ENCODE measurements at places on chromosomes 11 and 22.
A peak's percentile ranks its signal among the peaks of the same experiment; 100 is the strongest.

DNA sequence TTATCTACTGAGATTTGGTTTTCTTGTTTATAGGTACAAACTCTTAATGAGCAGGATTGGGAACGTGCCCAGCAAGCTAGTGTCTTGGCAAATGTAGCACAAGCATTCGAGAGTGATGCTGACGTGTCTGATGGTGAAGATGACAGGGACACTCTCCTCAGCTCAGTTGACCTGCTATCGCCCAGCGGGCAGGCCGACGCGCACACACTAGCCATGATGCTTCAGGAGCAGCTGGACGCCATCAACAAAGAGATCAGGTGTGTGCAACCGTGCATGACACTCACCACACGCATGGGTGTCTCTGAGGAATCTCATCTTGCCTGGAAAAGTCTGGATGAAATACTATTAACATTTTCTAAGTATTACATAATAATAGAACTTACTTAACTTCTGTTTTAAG, 54.7 kb upstream of the CTTN start:
- DNase-seq: no peak

DNA sequence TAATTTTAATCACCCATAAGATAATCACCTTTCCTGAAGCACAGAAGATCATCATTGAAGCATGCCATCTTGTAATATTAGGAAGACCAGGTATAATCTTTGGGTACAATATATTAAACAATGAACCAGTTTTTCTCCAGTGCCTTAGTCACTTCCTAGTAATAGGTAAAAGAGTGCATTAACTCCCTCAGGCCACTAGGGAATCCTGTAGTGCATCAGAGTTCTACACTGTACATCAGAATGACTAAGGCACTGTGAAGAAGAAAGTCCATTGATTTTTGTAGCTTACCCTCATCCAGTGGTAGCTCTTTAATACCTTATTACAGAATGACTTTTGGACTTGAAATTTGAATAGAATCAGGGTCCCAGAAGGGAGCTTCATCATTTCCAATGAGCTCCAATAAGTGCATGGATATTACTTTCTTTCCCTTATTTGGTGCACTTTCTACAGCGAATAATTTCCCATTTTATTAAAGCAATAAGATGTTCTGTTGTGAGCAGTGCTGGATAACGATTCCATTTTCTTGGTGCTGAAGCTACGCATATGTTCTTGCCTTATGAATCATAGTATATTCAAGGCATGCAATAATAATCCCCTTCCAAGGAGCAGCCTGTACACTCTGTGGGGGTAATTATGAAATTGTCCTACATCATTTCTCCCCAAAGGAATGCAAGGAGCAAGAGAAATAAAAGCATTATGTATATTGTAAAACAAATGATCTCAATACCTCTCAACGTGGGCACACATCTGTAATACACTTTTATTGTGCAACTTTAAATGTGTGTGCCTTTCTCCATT, 4.7 kb downstream of the C11orf87 start:
- no peak for DNase-seq

GRCh38 chr11:22828373-22828772, 1.2 kb downstream of the SVIP start:
- DNase-seq: no peak

GRCh38 chr22:33882991-33883390, 37.3 kb downstream of the LARGE1 start:
- DNase-seq: no peak

DNA sequence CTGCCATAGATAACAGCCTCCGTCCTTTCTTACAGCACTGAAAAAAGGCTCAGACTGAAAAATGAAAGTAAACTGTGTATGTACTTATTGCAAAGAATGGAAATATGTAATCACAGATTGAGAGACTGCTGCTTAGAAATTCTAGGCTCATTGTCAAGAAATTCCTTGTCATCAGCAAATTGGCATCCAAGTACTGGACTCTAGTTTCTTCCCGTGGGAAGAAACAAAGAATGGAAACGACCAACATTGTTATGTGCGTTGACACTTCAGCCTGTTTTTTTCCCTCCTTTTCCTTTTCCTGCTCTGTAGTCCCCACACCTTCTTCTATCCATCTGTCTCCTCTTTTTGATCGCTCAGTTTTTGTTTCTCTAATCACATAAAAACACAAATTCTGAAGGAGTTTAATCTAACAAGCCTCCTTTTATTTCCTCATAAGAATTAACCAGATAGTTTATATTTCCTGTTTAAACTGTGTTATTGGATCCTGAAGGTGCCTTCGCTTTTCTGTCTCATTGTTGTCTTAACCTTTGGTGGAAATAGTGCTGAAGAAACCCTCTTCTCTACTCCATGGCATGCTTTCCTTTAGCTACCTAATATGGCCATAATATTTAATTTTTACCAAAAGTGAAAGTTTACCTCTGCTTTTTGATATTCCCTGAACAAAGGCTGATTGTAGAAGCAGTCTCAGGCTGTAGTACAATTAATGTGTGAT, 20.0 kb upstream of the CASP12 start:
- DNase-seq: peak; percentile 52

GRCh38 chr11:23112987-23113886, 253.0 kb upstream of the CCDC179 start:
- peak; percentile 66 for DNase-seq

DNA sequence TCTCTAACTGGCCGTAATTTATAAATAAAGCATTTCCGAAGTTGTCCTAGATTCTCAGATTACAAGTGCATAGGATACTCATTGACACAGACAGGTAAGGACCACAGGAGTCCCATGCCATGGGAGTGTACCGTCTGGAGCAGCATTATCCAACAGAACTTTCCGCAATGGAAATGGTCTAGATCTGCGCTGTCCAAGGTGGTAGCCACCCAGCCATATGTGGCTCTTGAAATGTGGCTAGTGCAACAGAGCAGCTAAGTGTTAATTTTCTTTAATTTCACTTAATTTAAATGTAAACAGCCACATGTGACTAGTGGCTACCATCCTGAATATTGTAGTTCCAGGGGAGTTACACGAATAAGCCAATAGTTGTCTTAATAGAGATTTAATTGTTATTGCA, 71.3 kb downstream of the GALNT18 start:
- DNase-seq: peak; percentile 8

- DNase-seq: peak; percentile 24
Measured at GRCh38 chr11:35711173-35711910, 48.8 kb downstream of the TRIM44 start.

- DNase-seq: no peak
Measured at GRCh38 chr11:66907751-66908630, 50.2 kb downstream of the PC start.

DNA sequence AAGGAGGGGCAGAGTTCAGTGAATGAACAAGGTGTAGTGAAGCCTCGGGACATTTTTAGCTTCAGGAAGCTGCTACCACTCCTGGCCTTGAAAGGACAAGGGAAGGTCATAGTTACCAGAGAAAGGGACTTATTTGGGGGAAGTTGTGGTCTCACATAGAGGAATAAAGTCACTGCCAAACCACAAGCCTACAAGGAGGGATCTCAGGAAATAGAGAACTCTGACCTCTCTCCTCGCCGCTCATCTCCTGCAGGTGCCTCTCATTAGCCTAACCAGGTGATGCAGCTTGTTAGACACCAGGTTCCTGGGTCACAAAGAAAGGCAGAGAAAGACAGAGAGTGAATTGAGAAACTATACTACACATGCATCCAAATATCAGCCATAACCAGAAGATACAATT, 14.3 kb upstream of the TOLLIP start:
- DNase-seq: no peak

DNA sequence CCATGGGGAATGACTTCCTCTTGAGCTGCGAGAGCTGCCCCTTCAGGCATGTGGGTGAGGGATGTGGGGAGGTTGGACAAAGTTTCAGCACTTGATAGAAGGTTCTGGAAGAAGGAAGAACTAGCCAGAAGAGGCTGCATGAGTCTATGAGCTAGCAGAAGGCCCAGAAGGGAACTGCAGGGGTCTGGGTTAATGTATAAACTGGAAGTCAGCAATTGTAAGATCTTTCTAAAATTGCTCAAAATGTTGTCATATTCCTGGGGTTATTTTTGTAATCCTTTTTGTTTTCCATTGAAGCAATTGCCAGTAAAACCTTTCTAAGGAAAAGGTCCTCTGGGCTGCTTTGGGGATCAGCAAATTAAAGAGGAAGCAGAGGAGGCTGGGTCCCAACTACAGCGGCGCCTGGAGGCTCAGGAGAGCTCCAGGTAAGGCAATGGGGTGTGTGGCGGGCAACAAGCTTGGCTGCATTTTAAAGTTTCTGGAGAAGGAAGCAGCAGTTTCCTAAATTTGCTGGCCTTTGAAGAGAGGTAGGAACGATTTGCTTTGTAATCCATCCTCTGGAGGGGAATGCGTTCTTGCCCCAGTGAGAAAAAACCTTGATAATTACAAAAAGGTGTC, 29.2 kb downstream of the ADAMTS15 start:
- DNase-seq: peak; percentile 36

GRCh38 chr11:26761361-26761809, 39.5 kb upstream of the SLC5A12 start:
- DNase-seq: no peak

DNA sequence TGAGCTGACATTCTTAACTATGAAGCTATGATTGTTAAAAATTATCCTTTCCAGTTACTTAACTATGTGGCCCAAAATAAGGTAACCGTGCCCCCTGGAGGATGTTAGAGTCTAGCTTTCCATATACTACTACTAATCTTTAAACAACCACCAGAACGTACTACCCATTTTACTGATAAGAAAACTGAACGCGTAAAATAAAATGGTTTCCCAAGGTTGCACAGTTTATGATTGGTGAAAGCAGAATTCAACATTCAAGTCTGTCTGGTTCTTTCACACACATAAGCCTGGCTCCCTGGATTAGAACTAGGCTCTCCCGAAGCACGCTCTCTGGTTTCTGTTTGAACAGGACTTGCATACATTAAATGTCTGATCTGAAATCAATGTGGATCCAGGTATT, 437.8 kb upstream of the CCDC90B start:
- DNase-seq: peak; percentile 66

DNA sequence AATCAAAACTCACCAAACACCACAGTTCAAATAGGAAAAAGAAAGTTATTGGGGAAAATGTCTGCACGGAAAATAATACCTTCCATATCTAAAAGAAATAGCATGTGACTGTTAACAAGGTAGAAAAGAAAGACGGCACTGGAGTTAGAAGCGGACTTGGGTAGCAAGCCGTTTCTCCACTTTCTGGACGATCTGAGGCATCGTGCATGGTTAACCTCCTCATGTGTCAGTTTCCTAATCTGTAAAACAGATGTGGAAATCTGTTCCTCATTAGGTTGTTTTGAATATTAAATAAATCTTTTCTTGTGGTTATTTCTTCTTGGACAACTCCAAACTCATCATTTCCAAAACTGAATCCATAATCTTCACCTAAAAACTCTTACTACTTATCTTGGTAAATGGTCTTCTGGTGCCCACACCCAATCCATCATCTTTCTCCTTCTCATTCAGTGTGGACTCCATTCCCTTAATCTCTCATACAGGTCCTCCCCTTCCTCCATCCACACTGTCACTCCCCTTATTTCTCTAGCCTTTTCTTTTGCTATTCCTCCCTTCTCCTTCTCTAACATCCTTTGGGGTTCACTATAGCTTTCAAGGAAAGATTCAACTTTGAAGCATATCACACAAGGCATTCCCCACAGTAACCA, 53.5 kb downstream of the VSIG10L2 start:
- peak; percentile 16 for DNase-seq

- no peak for DNase-seq
Measured at GRCh38 chr11:47183031-47183856, 3.0 kb downstream of the PACSIN3 start.

GRCh38 chr11:73283276-73284000, 11.3 kb downstream of the P2RY6 start:
- DNase-seq: no peak

- no peak for DNase-seq
Measured at GRCh38 chr11:102253020-102253715, 64.1 kb upstream of the BIRC3 start.

DNA sequence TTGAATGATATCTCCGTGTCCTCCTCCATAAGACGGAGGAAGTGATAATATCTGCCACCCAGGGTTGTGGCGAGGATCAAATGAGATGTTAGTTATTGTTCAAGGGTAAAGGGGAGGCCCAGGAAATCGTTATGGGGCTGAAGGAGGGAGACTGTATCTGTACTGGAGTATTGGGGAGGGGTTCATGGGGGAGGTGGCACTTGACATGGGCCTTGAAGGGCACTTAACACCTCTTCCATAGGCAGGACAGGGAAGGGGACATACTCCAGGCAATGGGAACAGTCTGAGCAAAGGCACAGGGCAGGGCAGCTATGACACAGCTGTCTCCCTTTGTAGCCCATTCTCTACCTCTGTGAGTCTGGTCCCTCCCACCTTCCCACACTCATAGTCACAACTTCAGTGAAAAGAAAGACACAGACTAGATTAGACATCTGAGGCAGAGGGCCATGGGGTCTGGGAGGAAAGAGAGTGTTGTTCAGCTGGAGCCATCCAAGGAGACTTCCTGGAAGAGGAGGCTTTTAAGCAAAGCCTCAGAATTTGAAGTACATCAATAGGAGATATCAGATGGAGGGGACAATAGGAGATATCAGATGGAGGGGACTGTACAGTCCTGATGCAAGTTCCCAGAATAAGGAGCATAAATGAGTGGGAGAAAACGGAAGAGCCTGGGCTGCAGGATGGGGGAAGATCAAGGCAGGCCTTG, 15.8 kb upstream of the DGKZ start:
- no peak for DNase-seq

- DNase-seq: no peak
Measured at GRCh38 chr22:50257041-50257440, 4.4 kb downstream of the MAPK12 start.

- no peak for DNase-seq
Measured at GRCh38 chr11:94590352-94591041, 23.3 kb downstream of the PIWIL4 start.

DNA sequence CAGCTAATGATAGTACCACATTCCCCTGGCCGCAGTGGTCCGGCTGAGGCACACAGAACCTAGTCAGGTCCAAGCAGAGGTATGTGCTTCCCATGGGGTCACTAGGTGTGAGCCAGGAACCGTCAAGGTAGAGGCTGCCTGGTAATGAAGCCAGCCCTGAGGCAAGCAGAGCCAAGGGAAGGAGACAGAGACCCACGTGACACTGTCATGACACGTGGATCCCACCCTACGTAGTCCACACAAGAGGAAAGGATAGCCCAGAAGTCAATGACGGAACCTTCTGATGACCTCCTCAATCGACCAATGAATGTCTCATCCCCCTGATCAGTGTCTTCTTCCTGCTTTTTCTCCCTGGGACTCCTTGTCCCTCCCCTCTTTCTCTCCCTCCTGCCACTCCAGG, 19.0 kb downstream of the A4GALT start:
- no peak for DNase-seq

DNA sequence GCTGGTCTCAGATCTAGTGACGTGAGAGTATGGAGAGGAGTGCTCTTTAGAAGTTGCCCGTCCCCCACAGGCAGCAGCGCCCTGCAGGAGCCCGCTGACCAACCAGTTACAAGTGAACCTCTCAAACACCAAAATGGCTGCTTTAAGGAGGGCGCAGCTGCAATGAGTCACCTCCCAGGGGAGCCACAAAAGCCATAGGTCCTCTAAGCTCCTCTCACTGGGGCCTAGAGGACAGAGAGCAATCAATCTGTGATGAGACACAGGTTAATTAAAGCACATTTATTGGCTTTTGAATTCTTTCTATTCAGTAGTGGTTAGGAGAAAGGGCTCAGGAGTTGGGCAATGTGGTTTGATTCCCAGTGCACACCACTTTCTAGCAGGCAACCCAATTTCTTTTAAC, 15.5 kb upstream of the RAPSN start:
- no peak for DNase-seq
